ENCODE measurements at places on chromosomes 3 and 15.

GRCh38 chr3:13477943-13478342, 2.2 kb upstream of the HDAC11 start:
- DNase-seq = no peak

DNA sequence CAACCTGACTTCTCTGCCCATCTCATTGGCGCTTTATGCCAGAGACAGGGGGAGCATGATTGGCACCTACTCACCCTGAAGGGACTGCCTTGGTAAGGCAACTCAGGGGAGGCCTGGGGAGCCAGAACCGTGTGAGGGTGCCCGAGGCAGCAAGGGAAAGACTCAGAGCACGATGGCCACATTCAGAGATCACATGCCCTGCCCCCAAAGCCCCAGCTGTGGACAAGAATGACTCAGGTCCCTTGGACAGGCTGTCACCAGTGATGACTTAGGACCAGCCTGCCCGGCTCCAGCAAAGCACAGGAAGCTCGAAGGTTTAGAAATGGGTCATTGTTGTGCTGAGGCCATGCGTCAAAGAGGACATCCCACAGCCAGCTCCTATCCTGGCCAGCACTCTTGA, 49.1 kb upstream of the LIMD1 start:
- DNase-seq = no peak

DNA sequence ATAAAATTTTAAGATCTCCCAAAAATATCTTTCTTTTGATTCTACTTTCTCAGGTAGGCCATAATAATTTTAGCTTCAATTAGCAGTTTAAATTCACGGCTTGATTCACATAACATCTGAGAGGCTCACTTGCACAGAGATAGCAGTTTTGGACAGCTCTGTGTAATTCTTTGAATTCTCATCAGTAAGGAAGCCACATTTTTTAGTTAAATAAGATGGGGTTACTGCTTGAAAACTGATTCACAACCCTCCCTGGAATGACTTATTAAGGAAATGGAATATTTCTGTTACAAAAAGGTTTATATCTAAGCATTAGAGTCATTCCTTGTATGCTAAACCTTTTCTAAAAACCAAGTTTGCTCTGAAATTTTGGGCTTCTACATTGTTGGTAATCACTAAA, 212.7 kb downstream of the ALCAM start:
- DNase-seq = no peak

DNA sequence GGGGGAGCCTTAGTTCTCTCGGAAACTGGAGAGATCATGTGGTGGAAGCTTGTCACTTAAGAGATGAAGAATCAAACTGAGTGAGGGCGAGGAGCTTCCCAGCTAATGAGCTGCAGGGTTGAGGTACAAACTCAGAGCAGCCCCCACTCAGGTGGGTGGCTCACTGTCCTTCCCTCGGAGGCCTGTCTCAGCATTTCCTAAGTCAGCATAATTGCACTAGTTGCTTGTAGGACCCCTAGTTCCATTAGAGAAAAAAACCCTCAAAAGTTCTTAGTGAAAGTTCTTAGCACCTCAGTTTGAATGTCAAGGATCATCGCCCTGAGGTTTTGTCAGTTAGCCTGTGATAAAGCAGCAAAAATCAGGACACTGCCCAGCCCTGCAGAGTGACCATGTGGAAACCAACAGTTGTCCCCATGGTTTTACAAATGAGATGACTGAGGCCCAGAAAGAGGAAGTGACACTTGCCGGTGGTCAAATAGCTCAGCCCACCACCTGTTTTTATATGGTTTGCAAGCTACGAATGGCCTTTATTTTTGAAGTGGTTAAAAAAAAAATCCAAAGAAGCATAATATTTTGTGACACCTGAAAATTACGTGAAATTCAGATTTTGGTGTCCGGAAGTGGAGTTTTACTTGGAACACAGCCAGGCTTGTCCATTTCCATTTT, 11.9 kb downstream of the SMAD6 start:
- no peak for DNase-seq

DNA sequence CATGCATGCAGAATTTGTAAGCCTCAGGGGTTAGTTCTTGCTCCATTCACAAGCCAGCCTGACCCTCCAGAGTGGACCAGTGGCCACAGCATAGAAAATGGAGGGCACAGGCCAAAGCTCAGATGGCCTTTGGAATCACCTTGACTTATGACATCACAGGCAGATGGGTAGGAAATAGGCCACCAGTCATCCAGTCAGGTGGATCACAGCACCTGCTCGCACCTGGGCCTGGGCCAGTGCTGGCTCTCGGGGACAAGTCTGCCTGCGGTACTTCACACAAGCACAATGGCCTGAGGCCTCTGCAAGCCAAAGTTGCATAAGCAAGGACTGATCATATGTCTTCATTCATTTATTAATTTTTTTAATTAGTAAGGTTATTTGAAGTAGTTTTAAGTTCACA, 39.3 kb downstream of the PPCDC start:
- DNase-seq = no peak

GRCh38 chr3:170534227-170534626, 51.6 kb downstream of the SLC7A14 start:
- DNase-seq = no peak

GRCh38 chr3:189953551-189953950, 167.1 kb downstream of the P3H2 start:
- DNase-seq = no peak

GRCh38 chr15:67865331-67865730, 25.5 kb upstream of the RNU6-1 start:
- DNase-seq = no peak

DNA sequence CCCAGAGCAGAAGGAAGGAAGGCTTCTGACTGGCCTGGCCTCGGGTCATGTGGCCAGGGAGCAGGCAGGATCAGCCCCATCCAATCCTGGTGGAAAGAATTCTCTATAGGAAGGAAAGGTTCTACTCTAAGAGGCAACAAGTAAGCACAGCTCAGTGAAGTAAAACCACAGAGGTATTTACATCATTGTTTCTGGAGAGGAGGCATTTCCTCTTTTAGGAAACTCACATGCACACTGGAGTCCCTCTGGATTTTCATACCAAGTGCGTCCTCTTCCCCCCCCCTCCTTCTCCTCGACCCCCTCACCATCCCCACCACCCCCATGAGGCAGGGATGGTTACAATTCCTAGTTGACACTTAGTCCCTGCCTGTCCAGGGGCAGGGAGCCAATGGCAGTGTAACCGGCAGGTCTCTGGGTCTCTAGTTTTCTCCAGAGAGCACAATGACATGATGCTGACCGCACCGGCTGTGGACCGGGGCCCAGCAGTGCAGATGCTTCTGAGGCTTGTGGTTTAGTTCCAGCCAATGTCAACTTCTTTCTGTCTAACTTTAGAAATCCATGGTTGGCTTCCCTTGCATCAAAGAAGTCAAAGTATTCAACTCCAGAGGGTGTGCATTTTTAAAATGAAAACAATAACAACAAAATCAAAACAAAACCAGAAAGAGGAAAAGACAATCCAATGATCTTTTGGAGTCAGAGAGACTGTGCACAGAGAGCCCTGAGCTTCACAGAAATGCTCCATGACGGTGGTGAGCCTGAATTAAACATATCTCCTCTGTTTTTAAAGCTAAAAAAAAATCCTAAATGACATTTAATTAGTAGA, 230.3 kb upstream of the TLE3 start:
- DNase-seq = no peak

DNA sequence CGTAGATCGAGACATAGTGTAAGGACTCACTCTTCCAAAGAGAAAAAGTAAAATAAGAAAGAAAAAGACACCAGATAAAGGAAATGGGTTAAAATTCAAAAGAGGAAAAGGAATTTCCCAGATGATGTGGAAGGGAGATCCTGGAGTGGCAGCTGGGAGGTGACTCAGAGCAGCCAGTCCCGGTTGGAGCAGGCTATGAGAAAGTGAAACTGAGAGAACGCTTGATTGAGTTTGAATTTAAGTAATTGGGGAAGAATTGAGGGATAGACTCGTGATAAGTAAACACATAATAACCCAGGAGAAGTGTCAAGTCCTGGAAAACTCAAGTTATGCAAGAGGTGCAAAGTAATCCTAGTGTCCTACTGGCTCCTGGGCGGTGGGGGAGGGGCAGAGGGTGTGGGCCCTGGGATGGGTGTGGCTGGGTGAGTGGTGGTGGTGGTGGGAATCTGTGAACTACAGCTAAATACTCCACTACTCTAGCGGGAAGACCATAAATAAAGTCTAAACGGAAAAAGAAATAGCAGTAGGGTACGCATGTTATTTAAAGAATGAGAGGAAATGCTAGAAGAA, 1.2 kb downstream of the PRR20G start:
- DNase-seq = no peak

- DNase-seq = no peak
Observed at GRCh38 chr3:188510366-188510765, 356.4 kb downstream of the LPP start.

DNA sequence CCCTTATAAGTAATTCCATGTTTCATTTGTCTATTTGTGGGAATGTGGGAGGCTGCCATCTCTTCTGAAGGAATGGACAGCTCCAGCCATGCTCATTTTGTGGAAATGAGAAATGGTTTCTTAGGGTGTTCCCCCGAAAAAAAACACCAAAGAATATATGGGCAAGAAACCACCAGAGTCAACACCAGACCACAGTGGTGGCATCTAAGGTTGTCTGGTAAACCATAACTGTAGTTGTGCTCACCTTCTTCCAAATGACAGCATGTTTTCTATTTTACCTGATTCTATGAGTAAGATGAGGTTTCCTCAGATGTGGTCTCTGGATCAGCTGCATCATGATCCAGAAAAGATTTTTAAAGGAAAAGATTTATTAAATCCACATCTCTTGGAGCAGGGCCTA, 217.0 kb upstream of the C2CD4B start:
- DNase-seq = no peak

- no peak for DNase-seq
Observed at GRCh38 chr15:69311319-69311721, 12.6 kb downstream of the PAQR5 start.

- no peak for DNase-seq
Observed at GRCh38 chr3:32136703-32137102, 30.3 kb downstream of the GPD1L start.

- no peak for DNase-seq
Observed at GRCh38 chr15:88813960-88814359, 10.7 kb downstream of the ACAN start.

DNA sequence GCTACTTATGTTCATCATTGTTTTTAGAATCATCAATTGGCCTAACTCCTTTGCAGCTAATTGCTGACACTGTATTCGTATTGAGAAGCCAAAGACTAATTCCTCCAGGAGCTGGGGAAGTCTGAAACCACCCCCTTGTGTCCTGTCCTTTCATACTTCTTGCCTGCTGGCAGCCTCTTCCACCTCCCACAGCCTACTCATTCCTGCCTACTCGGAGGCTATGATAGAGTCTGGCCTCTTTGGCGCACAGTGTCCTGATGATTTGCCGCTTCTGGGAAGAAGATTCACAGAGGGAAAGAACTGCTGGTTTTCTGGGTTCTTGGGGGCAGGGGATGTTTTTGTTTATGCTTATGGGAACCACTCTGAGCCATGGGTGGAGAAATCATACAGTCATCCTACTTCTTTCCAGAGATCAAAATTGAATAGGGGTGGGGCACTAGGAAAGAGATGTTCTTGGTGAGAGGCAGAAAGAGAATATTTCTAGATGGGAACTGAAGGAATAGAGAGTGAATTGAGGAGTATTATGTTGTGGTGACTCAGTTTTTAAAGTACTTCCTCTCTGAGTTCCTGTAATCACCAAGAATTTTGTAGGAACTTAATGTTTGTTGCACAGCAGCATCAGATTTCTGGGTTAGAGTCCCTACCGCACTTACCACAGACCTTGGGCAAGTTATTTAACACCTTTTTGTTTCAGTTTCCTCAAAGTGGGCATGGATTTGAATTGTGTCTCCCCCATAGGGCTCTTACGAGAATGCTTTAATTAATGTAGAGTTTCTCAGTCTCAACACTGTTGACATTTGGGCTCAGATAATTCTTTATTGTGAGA, 22.1 kb upstream of the SCAANT1 start:
- no peak for DNase-seq

GRCh38 chr3:84891851-84892250, 66.9 kb upstream of the CADM2 start:
- DNase-seq = no peak

DNA sequence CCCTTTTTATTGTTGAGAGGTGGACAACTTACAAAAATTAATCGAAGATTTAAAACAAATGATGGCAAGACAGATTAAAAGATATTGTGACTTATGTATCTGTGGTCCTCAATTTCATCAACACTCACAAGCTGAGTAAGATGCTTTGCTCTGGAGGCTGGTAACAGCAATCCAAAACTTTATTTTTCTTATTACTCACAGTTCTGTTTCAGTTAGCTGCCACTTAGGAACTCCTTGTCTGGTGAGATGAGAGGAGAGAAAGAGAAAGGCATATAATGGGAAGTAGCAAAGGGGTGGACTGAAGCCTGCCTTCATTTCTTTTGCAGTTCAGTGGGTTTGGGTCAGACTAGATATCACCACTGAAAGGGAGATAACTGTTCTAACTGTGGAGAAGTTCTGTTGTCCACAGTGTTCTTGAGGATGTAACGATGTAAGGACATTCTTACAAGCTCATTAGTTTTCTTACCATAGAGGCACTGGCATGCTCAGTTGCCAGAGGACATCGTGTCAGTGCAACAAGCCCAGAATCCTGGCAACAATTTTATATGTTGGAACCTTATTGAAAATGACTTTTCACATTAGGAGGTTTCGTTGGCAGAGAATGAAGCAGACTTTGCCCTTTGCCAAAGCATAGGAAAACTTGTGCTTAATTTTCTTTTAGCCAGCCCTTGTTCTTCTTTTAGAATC, 93.6 kb downstream of the PLCL2 start:
- no peak for DNase-seq

DNA sequence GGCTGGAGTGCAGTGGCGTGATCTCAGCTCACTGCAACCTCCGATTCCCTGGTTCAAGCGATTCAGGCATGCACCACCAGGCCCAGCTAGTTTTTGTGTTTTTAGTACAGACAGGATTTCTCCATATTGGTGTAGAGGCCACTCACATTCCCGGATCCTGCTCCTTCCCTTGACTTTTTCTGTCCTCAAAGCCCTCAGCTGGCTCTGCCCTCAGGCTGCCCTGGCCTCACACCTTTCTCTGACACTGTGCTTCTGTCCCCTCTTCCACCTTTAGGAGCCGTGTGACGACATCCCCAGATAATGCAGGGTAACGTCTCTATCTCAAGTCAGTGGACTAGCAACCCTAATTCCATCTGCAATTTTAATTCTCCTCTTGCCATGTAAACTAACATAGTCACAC, 8.6 kb upstream of the CYFIP1 start:
- DNase-seq = no peak

- no peak for DNase-seq
Observed at GRCh38 chr15:85710340-85710842, 84.3 kb downstream of the KLHL25 start.

GRCh38 chr3:181279239-181279565, 289.7 kb upstream of the DNAJC19 start:
- DNase-seq = no peak

GRCh38 chr3:112053229-112053628, 18.7 kb downstream of the TMPRSS7 start:
- no peak for DNase-seq

DNA sequence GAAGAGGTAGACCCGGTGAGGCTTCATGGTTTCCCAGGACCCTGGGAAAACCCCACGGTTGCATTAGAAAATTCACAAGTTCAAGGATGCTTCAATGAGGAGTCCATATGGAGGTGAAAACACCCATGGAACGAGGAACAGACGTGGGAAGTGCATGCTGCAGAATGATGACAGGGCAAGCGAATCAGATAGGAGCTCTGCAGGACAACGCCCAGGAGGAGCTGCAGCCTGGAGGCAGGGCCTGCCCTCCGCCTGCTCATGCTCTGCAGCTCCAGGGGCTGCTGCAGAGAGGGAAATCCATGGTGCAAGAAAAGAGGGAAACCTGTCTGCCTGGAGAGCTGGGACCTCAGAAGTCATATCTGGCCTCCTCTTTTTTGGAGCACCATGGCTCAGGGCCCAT, 61.5 kb downstream of the NUP210 start:
- no peak for DNase-seq
